Stimulated activated CD8-positive, alpha-beta memory T cell treated with anti-CD3 and anti-CD28 coated beads, Interleukin-15, amount 100 ng/mL, for 4 hours (primary cell): ENCODE measurements at places on chromosomes 6 and 20.
A peak's percentile ranks its signal among the peaks of the same experiment; 100 is the strongest.

GRCh38 chr6:19851241-19852089 lies 14.3 kb downstream of the ID4 start:
- DNase-seq, result no peak

DNA sequence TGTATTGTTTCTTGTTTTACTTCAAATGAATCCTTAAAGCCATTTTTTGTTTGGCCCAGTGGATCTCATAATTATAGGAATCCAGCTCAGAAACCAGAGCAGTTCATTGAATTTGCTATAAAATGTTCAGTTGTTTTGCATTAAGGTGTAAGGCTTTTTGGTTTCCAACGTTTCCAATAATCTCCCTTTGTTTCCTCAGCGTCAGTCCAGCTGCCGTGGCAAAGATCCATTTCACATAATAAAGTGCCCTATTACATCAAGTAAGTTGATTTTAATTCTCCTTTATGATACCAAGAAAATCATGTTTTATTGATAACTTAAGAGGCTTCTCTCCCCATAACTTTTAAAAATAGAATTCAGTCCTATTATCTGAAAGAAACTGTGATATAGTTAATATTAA lies 472.6 kb downstream of the UTRN start:
- no peak for DNase-seq

DNA sequence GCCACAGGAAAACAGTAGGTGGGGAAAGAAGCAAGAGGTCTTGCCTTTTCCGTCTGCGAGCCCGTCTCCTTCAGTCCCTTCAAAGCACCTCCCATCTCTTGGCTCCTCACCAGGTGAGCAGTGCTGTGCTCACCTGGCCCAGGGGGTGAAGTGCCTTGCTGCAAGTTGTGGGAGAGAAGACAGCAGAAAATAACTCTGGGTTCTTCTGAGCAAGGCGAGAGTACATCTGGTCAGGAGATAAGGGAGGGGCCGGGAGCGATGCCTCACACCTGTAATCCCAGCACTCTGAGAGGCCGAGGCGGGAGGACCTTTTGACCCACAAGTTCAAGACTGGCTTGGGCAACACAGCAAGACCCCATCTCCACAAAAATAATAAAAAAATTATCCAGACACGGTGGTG lies 35.6 kb upstream of the TGM3 start:
- no peak for DNase-seq

DNA sequence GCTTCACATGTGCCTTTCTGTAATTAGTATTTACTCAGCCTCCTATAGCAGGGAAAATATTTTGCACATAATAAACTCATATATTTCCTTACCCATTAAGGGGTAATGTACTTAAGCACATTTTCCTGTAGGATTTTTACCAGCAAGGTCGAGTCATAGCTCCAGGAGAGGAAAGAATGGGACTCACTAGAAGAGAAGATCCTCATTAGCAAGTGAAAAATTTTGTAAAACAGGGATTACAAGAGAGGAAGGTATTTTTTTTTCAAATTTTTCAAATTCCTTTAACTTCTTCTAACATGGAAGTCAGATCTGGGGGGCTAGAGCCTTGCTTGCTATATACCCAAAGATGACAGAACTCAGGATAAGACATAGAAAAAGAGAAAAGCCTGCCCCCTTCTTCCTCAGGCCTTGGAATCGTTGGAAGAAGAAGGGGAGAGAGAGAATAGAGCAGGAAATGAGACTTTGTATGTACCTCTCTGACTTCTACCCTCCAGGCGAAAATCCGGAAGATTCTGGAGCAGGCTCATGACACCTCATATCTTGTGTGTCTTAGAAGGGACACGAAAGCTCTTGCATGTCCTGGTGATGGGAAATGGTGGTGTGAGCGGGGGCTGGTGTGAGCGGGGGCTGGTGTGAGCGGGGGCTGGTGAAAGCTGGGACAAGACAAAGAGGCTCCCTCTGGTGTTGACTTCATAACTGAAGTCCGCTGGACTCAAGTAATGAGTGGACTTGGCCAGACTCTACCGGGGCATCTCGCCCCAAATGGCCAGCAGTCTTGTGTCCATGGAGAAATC lies 256.9 kb upstream of the PLCB4 start:
- DNase-seq, result no peak

- DNase-seq, result no peak
Measured at GRCh38 chr20:35582131-35582530, 33.5 kb upstream of the SPAG4 start.

DNA sequence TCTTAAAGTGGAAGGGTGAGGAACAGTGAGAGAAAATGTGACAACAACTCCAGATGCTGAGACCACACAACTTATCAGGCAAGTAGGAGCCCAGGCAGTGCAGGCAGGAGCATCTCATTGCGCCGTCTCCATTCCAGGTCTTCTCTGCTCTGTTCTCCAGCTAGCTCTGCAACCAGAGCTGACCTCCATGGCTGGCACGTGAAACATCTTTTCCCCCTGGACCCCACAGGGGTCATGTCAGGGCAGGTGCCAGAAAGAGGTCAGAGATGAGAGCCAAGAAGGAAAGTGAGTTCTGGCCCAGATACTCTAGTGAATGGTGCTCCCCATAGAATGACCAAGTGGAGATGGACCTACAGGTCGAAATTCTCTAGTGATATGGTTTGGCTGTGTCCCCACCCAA lies 281.4 kb downstream of the SMOC2 start:
- DNase-seq, result no peak

- no peak for DNase-seq
Measured at GRCh38 chr6:109237077-109237985, 142.0 kb downstream of the CEP57L1 start.

DNA sequence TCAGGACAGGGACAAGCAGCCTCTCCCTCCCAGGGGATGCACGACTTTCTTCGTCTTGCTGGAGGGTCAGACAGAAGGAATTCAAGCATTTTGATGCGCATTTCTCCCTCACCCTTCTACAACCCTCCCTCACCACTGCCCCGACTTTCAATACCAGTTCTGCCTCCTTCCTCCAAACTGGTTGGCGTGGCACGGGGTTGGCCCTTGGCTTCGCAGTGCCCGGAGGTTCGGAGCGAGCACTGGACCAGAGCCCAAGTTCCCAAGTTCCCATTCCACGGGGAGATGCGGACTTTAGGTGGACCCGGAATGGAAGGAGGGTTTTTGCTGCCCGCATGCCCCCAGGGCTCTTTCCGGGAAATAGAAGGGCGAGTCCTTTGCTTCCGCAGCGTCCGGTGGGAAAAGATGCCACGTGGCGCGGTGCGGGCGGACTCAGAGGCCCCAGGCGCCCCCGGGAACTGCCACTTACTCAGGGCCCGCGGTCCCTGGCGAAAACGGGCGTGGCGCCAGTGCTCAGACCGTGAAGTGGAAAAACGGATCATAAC lies 8.0 kb upstream of the LAMP5 start:
- DNase-seq, result no peak

GRCh38 chr6:112018619-112019416 lies 35.1 kb upstream of the CCN6 start:
- DNase-seq, result no peak

DNA sequence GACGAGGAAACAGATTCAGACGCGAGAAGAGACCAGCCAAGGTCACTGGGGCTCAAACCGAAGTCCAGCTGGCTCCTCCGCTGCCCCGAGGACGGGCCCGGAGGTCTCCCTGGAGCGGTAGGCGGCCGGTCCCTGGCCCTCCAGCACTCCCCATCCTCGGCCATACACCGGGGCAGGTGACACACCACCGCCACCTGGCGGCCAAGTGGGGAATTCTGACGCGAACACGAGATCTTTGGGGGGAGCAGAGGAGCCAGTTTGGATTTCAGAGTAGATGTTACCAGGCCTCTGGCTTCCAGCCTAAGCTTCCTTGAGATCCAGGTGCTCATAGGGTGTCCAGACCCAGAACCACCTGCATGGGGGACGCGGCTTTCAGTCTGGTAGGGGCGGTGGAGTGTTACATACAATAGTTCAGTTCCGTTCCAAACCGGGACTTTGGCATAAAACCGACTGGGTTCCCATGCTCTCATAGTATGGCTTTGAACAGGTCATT lies 16.1 kb downstream of the BPIFB1 start:
- peak; percentile 38 for DNase-seq

- DNase-seq, result no peak
Measured at GRCh38 chr6:125598422-125598821, 151.0 kb upstream of the HEY2 start.

DNA sequence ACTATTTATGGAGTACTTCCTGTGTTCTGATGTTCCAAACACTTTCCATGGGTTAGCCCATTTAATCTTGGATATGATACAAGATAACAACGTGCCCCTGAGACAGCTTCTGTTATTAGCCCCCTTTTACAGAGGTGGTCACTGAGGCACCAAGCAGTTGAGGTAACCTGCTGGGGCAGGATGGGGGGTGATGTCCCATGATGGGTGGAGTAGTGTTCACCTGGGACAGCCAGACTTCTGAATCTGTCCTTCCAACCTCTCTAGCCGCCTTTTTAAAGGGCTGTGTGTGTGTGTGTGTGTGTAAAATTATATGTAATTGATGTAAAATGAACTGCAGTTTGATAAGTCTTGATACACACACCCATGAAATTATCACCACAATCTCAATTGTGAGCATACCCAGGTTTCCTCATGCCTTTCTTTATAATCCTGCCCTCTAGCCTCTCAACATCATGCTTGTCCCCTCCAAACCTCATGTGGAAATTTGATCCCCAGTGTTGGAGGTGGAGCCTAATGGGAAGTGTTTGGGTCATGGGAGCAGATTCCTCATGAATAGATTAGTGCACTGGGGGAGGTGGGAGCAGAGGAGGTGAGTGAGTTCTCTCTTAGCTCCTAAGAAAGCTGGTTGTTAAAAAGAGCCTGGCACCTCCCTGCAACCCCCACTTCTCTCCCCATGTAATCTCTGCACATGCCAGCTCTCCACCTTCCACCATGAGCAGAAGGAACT lies 39.2 kb downstream of the PLAGL2 start:
- DNase-seq, result no peak

DNA sequence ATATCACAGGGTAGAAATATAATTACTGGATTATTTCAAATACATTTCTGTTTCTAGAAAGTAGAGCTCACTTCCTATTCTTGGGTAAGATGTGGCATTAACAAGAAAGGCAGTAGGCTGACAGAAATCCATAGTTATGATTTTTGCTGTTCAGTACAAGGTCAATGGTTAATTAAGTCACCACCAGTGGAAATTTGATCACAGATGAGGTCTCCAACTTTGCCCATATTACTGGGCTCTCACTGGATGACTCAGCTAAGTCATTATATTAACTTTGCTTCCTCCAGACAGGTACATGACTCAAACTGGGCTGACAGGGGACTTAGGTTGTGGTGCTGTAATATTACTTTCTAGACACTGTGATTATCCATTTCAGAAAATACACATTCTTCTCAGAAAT lies 212.4 kb downstream of the GRIK2 start:
- no peak for DNase-seq

GRCh38 chr20:8205996-8206395 lies 73.9 kb downstream of the PLCB1 start:
- DNase-seq, result no peak

DNA sequence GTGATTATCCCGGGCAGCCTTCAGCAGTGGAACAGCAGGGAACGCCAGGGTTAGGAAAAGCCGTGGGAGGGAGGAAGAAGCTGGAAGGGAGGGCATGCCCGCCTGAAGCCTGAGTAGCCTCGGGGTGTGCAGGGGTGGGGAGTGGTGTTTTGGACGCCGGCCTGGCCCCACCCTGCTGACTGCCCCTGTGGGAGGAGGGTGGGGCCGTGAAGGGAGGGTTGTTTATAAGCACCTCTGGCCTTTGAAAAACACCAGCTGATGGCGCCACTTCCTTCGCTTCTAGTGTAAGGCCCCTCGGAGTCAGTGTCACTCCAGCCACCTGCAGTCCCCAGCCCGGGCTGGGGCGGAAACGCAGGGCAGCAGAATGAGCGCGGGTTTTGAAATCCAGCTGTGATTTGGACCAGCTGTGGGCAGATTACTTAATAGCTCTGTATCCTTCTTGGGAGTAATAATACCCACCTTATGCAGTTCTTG lies 52.8 kb upstream of the BMP6 start:
- no peak for DNase-seq

DNA sequence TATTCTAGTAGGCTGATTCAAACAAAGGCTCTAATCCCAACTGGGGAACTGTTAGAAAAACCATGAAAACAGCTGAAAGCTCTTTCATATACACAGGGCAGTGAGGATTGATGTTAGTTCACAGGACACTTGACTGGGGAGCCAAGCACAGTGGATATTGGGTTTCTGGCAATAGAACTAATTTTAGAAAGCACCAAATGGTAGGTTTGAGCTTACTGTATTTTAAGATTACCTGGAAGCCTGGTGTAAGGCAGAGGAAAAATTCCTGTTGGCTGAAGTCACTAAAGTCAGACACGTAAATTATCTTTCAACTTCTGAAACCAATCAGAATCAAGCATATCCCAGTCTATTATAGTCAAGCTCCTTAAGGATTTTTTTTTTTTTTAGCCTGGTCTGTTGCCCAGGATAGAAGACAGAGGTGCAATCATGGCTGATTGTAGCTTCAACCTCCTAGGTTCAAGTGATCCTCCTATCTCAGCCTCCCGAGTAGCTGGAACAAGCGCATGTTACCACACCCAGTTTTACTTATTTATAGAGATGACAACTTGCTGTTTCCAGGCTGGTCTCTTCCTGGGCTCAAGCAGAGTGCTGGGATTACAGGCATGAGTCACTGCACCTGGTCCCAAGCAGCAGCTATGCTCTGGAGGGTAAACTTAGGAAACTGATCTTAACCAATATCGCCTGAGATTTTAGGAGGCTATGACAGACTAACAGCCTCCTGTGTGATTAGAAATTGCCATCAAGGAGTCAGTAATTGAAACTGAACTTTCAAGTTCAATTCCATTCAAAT lies 32.5 kb upstream of the SYNCRIP start:
- DNase-seq, result no peak

DNA sequence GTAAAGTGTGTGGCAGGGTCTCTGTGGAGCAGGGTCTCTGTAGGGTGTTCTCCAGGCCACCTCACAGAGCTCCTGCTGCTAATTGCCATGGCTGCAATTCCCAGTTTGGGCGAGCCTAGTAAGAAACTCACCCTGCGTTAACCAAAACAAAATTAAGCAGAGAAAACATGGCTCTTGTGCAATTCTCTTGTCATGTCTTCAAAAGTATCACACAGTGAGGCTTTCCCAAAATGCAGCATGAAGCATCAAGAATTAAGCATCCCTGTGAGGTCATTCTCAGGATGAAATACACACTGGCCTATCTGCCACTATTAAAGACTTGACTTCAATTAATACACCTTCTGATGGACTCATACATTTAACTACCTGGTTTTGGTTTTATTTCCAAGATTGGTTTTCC lies 72.8 kb downstream of the KIF13A start:
- no peak for DNase-seq

DNA sequence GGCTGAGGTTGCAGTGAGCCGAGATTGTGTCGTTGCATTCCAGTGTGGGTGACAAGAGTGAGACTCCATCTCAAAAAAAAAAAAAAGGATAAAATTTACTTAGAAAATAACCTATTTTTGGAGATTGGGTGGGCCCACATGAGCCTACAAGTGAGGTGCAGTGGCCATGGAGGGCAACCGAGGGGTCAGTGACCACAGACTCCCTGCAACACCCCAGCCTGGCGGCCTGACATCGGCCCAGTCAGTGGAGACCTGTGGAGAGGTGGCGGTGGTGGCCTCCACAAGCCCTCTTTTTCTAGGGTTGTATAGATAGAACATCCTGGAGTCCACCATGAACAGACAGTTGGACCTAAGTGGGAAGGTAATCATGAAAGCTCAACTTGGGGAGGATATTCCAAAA lies 52.7 kb downstream of the BTBD9 start:
- DNase-seq, result no peak

DNA sequence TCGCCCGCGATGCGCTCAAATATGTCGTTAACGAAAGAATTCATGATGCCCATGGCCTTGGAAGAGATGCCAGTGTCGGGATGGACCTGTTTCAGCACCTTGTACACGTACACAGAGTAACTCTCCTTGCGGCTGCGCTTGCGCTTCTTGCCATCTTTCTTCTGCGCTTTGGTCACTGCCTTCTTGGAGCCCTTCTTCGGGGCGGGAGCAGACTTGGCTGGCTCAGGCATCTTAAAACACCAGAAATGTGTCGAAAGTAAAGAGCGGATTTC lies 36.4 kb downstream of the HFE start:
- peak; percentile 45 for DNase-seq
